ENCODE measurements at places on chromosomes 6 and 20. TPM values are rescaled to one million over a fixed set of nuclear protein-coding genes. Genes with fewer than 3 reads are reported as not detected.

Gene C6orf141
- 0.80 TPM for total RNA-seq

Gene RGS17
- not detected for total RNA-seq

Gene SNX5
- total RNA-seq, result 127 TPM

Gene CNKSR3
- total RNA-seq, result not detected

Gene GGTLC1
- not detected for total RNA-seq

Gene CRISP3
- total RNA-seq, result not detected

Gene TNFRSF6B
- not detected for total RNA-seq

Gene TPX2
- 111 TPM for total RNA-seq

Gene LY6G6D
- total RNA-seq, result not detected

Gene RAET1L
- total RNA-seq, result not detected

Gene MEP1A
- total RNA-seq, result not detected

Gene GINS1
- total RNA-seq, result 23.7 TPM

Gene SSR1
- total RNA-seq, result 112 TPM

Gene DAAM2
- not detected for total RNA-seq

Gene ADGB
- not detected for total RNA-seq

Gene SPTLC3
- total RNA-seq, result 1.0 TPM

Gene OOEP
- total RNA-seq, result 1.4 TPM

Gene CLDN20
- total RNA-seq, result not detected

Gene TAP1
- 323 TPM for total RNA-seq

Gene FKBP1C
- 0.94 TPM for total RNA-seq

Gene CLVS2
- total RNA-seq, result not detected

Gene FAM83D
- 14.4 TPM for total RNA-seq

Gene CPNE5
- 0.99 TPM for total RNA-seq
